ENCODE measurements at places on chromosomes 5 and 9.

DNA sequence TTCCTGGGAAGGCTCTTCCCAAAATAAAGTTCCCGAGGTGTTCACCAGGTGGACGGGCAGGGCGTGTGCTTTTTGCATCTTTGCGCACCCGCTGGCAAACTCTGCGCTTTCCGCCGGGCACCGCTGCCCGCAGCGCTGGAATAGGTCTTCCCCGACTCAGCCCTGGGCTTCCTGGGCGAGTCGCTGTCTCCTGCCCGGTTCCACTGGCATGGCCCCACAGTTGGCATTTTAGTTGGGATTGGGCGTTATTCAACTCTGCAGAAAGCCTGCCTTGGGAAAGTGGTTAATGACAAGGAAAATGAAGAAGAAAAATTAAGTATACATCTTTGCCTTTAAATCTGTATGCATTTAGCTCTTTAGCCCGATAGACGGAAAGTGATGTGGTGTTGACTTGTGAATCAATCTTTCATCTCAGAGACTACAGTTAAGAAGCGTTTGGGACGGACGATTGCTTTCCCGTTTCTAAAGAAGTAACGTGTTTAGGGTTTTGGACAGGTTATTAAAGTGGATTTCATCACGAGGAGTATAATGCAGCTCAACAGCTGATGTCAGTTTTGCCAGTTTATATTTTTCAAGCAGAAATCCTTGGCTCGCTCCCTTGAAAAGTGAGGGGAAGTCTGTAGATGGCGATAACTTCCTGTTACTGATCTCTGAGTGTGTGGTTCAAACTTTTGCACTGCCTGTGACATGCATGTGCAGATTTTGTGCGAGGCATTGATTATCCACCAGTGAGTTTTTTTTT lies 946 bp downstream of the ADCY2 start:
- no peak overlapping the region for H3K4me3 ChIP-seq
- DNase-seq = no peak
- H3K36me3 ChIP-seq = no peaks in the 10 kb centered on the region
- peaks cover 15% of the 10 kb centered on the region for H3K27me3 ChIP-seq

DNA sequence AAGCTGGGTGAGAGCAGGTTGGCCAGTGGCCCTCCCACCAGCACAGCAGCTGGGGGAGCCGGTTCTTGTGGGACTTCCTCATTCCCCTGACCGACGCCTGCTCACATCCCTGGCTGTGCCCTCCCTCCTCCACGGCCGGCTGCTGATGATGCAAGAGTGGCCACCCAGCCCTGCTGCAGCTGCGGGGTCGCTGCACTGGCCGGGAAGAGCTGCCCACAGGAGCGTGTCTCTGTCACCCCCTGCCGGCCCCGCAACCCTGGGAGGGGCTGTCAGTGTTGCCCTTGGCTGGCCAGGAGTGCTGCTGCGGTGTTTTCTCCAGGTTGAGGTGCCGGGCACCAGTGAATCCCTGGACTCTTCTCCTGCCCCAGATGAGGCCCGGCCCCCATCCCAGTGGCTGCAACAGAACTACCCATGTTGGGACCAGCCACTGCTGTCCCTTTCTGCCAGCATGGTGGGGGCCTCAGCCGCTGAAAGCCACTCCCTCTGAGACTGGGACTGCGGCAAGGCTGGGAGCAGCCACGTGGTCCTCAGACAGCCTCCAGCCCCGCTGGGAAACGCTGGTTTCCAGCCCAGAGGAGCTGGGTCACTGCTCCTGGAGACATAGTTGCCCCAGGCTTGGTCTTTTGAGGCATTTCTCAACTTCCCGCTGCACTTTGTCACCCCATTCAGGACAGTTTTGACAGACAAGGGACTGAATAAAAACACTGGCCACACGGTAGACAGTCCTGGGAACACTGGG lies 739 bp downstream of the CARD9 start:
- no peak overlapping the region for H3K4me3 ChIP-seq
- no peaks in the 10 kb centered on the region for H3K36me3 ChIP-seq
- H3K27me3 ChIP-seq = no peaks in the 10 kb centered on the region
- H3K27ac ChIP-seq = no peak overlapping the region
- no peaks in the 10 kb centered on the region for H3K4me1 ChIP-seq

- H3K4me3 ChIP-seq = no peak overlapping the region
- no peak for DNase-seq
- peaks cover 66% of the 10 kb centered on the region for H3K36me3 ChIP-seq
- H3K27ac ChIP-seq = no peak overlapping the region
- H3K27me3 ChIP-seq = no peaks in the 10 kb centered on the region
- no peaks in the 10 kb centered on the region for H3K4me1 ChIP-seq
These were observed 13.7 kb downstream of the RNU6ATAC start for GRCh38 chr9:134150557-134151214.

DNA sequence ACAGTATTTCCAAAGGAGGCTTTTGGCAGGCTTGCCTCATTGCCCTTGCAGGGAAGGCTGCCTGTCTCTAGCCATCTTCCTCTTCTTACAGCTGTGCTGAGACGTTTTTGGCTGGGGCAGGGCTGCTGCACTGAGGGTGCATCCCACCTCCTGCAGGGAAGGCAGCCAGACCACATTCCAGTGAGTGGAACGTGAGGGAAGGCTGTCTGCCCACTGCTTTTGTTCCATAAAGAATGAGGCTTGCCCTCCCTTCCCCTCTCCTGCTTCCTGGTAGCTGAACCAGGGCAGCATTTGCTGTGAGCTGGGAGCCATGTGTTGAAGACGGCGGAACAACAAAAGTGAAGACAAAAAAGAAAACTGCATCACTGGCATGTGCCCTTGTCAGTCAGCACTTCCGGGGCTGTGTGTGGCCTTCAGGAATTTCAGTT lies 16.8 kb downstream of the MGAT1 start:
- H3K27ac ChIP-seq = no peak overlapping the region
- DNase-seq = no peak
- H3K36me3 ChIP-seq = peaks cover 19% of the 10 kb centered on the region
- H3K27me3 ChIP-seq = no peaks in the 10 kb centered on the region
- no peak overlapping the region for H3K4me3 ChIP-seq
- no peaks in the 10 kb centered on the region for H3K4me1 ChIP-seq

GRCh38 chr9:95366731-95367325 lies 49.3 kb upstream of the FANCC start:
- no peaks in the 10 kb centered on the region for H3K27me3 ChIP-seq
- no peaks in the 10 kb centered on the region for H3K36me3 ChIP-seq
- no peak overlapping the region for H3K27ac ChIP-seq
- no peaks in the 10 kb centered on the region for H3K4me1 ChIP-seq
- DNase-seq = no peak

DNA sequence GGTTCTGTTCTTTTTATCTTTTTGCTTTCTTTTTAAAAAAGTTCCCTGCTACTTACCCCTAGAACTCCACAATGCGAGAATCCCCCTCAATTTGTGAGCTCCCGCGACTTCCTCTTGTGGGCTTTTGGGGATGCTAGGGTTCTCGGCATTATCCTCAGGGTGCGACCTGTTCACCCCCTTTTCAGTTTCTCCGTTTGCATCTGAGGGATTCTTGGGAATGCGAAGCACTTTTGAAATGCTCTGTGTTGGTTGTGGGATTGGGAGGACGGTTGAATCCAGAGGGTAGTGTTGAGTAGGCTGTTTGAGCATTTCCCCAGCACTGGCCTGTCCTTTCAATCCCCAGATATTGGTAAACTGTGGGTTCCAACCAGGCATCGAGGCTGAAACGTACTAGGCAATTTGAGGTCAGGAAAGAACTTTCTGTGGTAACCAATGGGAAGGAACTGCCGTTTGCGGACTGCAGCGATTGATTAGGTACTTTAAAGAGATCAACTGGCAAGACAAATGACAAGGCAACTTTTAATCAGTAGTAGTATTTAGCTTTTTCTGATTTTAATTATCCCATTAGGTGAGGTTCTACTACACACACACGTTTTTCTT lies 415 bp downstream of the XRCC4 start:
- no peaks in the 10 kb centered on the region for H3K36me3 ChIP-seq
- H3K27ac ChIP-seq = peak overlapping the region; percentile 78
- H3K4me1 ChIP-seq = peaks cover 12% of the 10 kb centered on the region
- no peak for DNase-seq
- H3K4me3 ChIP-seq = peak overlapping the region; percentile 89
- H3K27me3 ChIP-seq = no peaks in the 10 kb centered on the region

DNA sequence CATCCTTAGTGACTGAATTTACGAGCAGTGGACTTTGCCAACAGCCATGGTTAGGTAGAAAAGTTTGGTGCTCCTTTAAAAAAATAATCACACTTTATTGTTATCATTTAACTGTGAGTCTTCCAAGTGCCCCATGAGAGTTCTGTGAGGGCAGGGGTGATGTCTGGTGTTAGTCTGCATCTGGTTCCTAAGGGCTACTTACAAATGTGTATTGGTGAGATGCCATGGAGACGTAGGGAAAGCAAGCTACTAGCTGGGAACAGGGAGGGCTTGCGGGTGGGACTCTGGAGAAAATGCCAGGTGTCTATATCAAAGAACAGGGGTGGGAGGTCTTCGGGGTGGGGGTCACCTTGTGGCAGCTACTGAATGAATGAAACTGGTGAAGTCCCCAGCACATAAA lies 47.1 kb upstream of the EBF1 start:
- H3K4me3 ChIP-seq = no peak overlapping the region
- no peak overlapping the region for H3K27ac ChIP-seq

GRCh38 chr9:18350995-18351595 lies 122.9 kb upstream of the ADAMTSL1 start:
- no peaks in the 10 kb centered on the region for H3K27me3 ChIP-seq
- H3K36me3 ChIP-seq = no peaks in the 10 kb centered on the region
- DNase-seq = no peak
- no peak overlapping the region for H3K27ac ChIP-seq

GRCh38 chr9:76020652-76021051 lies 130.2 kb downstream of the PCSK5 start:
- no peak for DNase-seq
- no peaks in the 10 kb centered on the region for H3K27me3 ChIP-seq
- no peak overlapping the region for H3K27ac ChIP-seq
- H3K4me3 ChIP-seq = no peak overlapping the region
- H3K4me1 ChIP-seq = peaks cover 19% of the 10 kb centered on the region

GRCh38 chr5:118561971-118562370 lies 426.4 kb downstream of the DTWD2 start:
- H3K27me3 ChIP-seq = no peaks in the 10 kb centered on the region
- no peaks in the 10 kb centered on the region for H3K36me3 ChIP-seq
- H3K27ac ChIP-seq = no peak overlapping the region
- no peak overlapping the region for H3K4me3 ChIP-seq

DNA sequence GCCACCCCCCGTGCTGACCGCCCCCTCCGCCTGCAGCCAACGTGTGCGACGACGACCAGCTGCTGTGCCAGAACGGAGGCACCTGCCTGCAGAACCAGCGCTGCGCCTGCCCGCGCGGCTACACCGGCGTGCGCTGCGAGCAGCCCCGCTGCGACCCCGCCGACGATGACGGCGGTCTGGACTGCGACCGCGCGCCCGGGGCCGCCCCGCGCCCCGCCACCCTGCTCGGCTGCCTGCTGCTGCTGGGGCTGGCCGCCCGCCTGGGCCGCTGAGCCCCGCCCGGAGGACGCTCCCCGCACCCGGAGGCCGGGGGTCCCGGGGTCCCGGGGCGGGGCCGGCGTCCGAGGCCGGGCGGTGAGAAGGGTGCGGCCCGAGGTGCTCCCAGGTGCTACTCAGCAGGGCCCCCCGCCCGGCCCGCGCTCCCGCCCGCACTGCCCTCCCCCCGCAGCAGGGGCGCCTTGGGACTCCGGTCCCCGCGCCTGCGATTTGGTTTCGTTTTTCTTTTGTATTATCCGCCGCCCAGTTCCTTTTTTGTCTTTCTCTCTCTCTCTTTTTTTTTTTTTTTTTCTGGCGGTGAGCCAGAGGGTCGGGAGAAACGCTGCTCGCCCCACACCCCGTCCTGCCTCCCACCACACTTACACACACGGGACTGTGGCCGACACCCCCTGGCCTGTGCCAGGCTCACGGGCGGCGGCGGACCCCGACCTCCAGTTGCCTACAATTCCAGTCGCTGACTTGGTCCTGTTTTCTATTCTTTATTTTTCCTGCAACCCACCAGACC lies 80.2 kb downstream of the NTNG2 start:
- peak overlapping the region; percentile 89 for H3K4me3 ChIP-seq
- DNase-seq = peak; percentile 27

- no peaks in the 10 kb centered on the region for H3K36me3 ChIP-seq
- no peak for DNase-seq
- H3K4me1 ChIP-seq = no peaks in the 10 kb centered on the region
- no peak overlapping the region for H3K4me3 ChIP-seq
- no peaks in the 10 kb centered on the region for H3K27me3 ChIP-seq
- H3K27ac ChIP-seq = no peak overlapping the region
These were observed 98.0 kb upstream of the TSLP start for GRCh38 chr5:110973510-110973909.

- no peaks in the 10 kb centered on the region for H3K4me1 ChIP-seq
- H3K36me3 ChIP-seq = no peaks in the 10 kb centered on the region
- H3K27ac ChIP-seq = no peak overlapping the region
- H3K4me3 ChIP-seq = no peak overlapping the region
These were observed 599.0 kb downstream of the PRELID2 start for GRCh38 chr5:145236127-145236526.

DNA sequence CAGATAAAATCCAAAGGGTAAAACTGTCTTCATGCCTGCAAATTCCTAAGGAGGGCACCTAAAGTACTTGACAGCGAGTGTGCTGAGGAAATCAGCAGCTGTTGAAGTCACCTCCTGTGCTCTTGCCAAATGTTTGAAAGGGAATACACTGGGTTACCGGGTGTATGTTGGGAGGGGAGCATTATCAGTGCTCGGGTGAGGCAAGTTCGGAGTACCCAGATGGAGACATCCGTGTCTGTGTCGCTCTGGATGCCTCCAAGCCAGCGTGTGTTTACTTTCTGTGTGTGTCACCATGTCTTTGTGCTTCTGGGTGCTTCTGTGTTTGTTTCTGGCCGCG lies 727 bp upstream of the ADRB2 start:
- H3K27me3 ChIP-seq = no peaks in the 10 kb centered on the region
- peak overlapping the region; percentile 74 for H3K4me3 ChIP-seq
- DNase-seq = no peak
- H3K4me1 ChIP-seq = peaks cover 16% of the 10 kb centered on the region
- peak overlapping the region; percentile 74 for H3K27ac ChIP-seq

DNA sequence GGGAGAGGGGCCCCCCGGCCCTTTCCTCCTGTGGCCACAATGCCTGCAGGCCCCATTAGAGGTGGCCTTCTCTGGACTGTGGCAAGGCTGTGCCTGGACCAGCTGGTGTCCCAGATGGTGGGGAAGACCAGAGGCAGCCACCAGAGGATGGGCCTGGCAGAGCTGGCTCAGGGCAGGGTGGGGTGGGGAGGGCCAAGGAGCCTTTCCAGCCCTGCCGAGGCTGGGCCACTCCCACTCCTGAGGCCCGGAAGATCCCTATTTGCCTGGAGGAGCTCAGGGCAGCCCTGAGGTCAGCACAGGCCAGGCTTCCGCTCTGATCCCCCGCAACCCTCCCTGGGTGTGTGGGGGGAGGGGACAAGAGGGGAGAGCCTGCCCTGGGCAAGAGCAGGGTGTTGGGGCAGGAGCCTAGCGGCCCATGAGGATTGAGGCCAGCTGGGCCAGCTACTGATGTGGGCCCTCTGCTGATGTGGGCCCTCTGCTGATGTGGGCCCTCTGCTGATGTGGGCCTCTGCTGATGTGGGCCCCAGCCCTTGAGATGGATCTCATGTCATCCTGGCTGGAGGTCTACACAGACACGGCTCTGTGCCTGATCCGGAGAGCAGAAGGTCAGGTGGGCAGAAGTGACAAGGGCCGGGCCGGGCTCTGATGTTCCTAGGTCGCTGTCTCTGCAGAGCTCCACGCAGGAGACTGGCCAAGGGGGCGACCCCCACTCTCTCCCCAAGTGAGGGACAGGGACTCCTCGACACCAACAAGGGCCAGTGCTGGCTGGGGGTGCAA lies 6.0 kb downstream of the MRPS2 start:
- H3K4me3 ChIP-seq = no peak overlapping the region
- DNase-seq = no peak
- peaks cover 8% of the 10 kb centered on the region for H3K4me1 ChIP-seq
- peaks cover 20% of the 10 kb centered on the region for H3K36me3 ChIP-seq
- H3K27me3 ChIP-seq = no peaks in the 10 kb centered on the region

All from effector memory CD4-positive, alpha-beta T cell (primary cell).